ENCODE measurements at places on chromosomes 4 and X.
A peak's percentile ranks its signal among the peaks of the same experiment; 100 is the strongest.

DNA sequence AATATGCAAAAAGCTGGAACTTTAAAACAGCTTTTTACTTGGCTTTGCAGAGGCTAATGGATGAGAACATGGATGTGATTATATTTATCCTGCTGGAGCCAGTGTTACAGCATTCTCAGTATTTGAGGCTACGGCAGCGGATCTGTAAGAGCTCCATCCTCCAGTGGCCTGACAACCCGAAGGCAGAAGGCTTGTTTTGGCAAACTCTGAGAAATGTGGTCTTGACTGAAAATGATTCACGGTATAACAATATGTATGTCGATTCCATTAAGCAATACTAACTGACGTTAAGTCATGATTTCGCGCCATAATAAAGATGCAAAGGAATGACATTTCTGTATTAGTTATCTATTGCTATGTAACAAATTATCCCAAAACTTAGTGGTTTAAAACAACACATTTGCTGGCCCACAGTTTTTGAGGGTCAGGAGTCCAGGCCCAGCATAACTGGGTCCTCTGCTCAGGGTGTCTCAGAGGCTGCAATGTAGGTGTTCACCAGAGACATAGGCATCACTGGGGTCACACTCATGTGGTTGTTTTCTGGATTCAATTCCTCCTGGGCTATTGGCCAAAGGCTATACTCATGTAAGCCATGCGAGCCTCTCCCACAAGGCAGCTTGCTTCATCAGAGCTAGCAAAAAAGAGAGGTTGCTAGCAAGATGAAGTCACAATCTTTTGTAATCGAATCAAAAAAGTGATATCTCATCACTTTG is 15.6 kb downstream of the TLR8 start:
- DNase-seq: no peak

DNA sequence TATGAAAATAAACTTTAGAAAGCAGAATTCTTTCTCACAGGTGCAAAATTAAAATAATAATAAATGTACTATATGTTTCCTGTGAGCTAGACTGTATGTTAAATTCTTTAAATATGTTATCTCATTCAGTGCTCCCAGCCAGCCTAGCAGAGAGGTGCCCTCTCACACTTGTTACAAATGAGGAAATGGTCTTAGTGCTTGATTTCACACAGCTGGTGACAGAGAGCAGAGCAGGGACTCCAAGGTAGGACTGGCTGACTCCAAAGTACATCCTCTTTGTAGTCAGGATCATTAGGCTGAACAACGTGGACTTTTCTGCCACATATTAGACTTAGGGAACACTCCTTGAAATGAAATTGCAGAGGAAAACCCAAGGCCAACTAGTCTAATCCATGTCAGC is 72.0 kb upstream of the HHIP start:
- no peak for DNase-seq

DNA sequence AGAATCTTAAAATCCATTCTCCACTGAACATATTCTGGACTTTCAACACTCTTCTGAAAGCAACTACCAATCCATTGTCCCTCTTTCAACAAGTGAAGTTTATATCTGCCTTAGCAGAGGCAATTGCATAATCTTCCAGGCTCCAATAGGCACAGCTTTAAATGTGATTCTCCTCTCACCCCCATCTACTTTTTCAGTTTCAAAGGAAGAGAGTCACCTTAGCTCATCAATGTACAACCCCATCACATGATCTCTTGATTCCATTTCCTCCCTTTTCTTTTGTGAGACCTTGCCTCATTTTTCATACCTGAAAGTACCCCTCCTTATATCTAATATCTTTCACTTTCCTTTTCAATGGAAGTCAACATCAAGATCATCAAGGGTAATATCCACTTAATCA is 921.7 kb upstream of the EPHA5 start:
- no peak for DNase-seq

- DNase-seq: peak; percentile 43
Observed at GRCh38 chrX:23784470-23785331, 1.7 kb downstream of the SAT1 start.

DNA sequence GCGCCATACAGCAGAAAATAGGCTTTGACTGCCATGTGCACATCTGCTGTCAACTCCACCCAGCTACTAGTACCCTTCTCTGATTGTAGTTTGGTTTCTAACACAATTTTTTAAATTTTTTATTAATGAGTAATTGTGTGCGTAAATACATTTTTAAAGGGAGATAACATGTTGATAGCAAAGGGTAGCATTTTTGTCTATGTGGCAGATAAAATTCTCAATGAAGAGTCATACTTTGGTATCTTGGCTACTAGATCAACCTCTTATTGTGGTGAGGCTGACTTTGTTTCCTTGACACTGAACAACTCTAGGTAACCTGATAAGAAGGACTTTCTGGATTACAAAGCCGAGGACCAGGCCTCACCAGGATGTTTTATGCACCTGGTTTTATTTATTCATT is 9.5 kb downstream of the ADH4 start:
- DNase-seq: no peak

DNA sequence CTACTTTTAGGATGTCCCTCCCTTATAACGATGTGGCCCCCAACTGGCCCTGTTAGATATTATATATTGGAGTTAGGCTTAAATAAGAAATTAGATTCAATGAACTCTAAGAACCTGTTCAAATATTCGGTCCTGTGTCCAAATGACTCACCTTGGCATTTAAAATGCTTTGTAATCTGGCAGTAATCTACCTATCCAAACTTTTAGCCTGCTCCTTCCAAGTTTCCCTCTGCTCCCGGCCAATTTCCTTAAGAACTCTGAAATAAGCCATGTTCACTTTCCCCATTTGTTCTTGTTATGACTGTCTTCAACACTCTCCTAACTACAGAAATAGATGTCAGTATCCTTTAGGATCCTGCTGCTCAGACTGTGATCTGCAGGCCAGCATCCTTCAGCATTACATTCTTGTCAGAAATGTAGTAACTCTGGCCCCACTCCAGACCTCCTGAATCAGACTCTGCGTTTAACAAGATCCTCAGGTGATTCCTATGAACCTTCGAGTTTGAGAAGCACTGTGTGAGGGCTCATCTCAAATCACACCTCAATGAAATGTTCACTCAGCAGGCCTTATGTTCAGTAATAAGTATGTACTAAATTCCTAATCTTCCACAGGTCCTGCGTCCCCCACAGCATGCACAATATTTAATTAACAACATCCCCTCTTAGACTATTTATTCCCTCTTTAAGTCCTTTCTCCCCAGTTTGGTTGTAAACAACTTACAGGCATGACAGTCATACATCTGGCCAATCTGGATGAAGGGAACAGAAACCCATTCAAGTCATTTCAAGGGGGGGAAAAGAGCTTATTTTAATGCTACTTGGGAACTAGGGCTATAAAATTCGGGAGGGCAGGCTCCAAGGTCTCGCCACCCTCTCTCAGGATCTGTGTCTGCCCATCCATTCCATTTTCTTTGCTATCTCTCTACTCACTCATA is 3.0 kb downstream of the ATP8A1 start:
- no peak for DNase-seq

DNA sequence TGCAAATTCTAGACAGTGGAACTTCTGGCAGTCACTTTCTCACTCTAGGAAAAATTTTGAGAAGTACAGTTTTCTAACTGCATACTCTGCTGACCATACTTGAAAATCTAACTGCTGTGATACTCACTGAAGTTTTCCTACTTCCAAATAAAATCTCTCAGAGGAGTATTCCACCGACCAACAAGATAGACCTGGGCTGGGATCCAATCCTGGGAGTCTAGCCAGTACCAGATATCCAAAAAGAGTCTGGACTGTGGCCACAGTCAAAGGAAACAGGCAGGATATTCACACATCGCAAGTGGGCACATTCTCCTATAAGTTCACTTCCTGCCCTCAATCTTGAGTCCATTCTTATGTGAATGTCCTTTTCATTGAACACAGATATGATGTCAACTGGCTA is 1138.7 kb upstream of the PCDH7 start:
- DNase-seq: no peak

DNA sequence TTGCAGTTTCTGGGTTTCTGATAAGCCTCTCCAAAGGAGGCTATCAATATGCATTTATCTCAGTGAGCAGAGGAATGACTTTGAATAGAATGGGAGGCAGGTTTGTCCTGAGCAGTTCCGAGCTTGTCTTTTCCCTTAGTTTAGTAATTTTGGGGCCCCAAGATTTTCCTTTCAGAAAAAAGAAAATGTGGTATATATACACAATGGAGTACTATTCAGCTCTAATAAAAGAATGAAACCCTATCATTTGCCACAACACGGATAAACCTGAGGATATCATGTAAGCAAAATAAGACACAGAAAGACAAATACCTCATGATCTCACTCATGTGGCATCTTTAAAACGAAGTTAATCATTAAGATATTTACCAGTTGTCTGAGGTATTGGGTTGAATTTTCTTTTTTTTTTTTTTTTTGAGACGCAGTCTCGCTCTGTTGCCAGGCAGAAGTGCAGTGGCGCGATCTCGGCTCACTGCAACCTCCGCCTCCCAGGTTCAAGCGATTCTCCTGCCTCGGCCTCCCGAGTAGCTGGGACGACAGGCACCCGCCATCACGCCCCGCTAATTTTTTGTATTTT is 540 bp downstream of the ZNF721 start:
- DNase-seq: no peak

DNA sequence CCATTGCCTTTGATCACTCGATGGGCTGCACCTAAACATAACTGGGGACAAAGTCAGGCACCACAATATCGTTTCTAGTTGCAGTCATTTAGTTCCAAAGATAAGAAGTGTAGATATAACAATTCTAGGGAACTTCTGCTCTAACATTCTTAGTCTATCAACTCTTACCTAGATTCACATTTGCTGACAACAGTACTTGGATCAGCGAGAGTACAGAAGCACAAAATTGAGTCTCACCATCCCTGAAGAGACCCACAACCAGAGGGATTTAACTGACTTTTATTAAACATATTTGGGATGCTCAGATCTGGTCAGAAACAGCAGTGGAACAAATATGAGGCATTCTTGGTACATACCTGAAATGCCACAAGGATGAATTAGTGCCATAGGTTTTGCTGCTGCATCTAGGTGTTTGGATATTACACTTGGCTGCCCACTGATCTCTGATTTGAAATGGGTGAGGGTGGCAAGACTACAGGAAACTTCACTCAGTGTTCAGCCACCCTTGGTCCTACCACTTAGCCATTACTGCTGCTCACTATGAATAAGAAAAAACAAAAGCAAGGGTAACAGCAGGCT is 28.9 kb upstream of the HUWE1 start:
- DNase-seq: no peak

DNA sequence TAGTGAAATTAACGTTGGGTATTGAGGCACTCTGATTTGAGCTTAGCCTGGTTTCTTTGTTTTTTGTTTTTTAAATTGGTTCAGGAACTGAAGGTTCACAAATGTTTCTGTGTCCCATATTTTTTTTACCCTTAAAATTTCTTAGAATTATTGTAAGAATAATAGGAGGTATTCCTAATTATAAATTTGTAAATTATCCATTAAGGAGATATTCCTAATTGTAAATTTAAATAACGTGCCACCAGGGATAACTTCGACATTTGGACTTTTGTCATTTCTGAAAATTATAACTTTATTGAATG is 1.2 kb downstream of the WWC2 start:
- DNase-seq: no peak

DNA sequence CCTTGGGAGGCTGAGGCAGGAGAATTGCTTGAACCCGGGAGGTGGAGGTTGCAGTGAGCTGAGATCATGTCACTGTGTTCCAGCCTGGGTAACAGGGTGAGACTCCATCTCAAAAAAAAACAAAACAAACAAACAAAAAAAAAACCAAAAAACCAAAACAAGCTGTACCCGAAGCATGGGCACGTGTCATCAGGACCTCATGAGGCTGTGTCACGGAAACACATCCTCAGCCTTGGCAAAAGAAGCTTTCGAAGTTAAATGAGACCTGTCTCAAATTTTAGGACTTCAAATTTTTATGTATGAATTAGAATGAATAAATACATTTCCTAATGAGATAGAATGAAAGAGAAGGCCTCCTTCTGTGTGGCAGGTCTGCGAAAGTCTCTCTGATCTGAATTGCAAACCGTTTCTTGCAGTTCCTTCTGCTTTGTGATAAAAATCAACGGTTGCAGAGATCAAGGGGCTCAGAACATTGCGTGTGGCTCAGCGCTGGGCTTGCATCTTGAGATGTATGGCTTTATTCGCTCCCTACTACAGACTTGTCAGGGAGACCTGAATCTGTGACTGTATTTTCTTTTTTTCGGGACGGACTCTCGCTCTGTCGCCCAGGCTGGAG is 19.5 kb upstream of the CRLF2 start:
- no peak for DNase-seq
